ENCODE measurements at places on chromosomes 5 and 9.
A peak's percentile ranks its signal among the peaks of the same experiment; 100 is the strongest.

DNA sequence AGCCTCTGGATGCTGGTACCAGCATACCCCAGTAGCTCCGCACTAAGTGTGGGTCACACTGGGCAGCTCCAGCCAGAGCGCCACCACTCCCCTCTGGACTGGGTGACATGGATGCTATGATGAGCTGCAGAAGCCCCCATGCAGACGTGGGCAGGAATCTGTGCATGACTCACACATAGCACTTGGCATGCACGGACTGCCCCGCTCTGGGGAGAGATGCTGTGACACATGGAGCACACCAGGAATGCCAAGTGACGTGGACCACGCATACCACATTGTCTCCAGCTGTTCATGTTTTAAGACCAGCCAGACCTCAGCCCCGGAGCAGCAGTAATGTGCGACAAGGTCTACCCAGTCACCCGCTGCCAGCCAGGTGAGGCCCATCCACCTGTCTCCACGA is 64.1 kb downstream of the SEMA4D start:
- DNase-seq = no peak

- no peak for DNase-seq
Measured at GRCh38 chr9:354453-354852, 139.8 kb downstream of the DOCK8 start.

DNA sequence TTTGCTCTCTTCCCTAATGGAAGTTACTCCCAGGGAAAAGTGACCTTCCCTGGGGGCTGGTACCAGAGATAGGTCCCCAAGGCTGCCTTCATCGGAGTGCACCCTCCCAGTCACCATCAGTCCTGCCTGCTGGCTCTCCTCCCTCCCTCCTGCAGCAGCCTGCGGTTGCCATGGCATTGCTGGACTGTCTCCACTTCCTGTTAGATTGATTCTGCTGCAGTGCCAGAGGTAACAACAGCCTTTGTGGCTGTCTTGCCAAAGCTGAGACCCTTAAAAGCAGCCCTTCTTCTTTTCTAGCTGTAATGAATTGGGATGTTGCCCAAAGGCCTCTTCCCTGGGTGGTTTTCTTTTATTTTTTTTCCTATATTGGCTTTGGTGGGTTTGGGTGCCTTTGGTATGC is 78.1 kb upstream of the PRLR start:
- DNase-seq = no peak

GRCh38 chr9:122370869-122371755 is at the start of gene PTGS1:
PTGS1 (plus strand) TSS chr9:122371024; CDS start chr9:122371085, 61 bp downstream.
- peak; percentile 17 for DNase-seq

DNA sequence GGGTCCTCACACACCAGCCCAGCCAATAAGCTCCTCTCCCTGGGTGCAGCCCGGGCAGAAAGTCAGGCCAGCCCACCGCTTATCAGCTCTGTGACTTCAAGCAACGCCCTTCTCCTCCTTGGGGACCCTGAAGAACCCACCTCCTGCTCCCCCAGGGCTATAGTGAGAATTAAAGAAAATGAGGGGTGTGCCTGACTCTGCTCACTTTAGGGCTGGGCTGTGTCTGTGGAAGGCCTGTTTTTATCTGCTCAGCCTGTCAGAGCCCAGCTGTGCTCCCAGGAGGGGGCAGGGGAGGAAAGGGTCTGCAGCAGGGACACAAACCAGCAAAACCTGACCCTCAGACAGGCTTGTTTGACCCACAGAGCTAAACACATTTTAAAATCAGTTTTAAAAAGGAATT is 3.9 kb downstream of the GPRIN1 start:
- no peak for DNase-seq

DNA sequence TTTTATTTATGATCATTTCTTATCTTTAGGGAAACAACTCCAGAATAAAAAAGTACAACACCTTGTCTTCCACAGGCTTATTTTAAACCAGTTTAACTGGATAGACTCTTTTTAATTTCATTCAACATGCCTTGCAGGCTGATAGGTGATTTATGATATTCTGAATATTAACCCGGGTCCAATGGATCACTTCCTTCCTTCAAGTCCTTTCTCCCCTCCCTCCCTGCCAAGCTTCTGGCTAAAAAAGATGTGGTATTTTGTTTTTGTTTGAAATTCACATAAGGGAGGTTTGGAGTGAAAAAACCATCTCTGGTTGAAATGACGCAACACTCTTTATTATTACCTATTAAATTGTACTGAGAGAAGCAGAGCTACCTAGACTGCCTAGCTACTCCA is 265.3 kb downstream of the MLLT3 start:
- DNase-seq = no peak

- no peak for DNase-seq
Measured at GRCh38 chr5:65061250-65061973, 292.7 kb downstream of the CWC27 start.

All from CD4-positive, alpha-beta T cell treated with Interleukin-6 for 4 hours (primary cell).